ENCODE measurements at places on chromosomes 4 and X.

GRCh38 chrX:101595739-101596419 lies 21.9 kb downstream of the ARMCX6 start:
- DNase-seq = peak; percentile 25

GRCh38 chr4:122968227-122968812 lies 45.9 kb upstream of the NUDT6 start:
- DNase-seq = no peak

GRCh38 chrX:9997524-9997923 lies 30.4 kb downstream of the CLDN34 start:
- DNase-seq = no peak

DNA sequence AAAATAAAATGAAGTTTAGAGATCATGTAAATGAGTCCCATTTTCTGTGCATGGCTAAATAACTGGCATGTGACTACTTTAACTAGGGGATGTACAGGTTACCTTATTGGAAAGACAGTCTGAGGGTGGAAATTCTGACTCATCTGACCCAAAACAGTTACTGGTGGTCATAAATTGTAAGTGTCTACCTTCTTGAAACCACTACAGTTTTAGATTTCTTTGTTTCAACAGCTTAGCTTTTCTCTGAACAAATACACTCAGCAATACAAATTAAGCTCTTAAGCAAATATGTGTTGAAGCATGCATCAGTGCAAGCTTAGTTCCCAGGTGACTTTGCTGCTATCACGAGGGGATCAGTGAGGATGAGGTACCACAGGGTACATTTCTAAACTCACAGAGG lies 60.7 kb upstream of the PGM2 start:
- DNase-seq = no peak

DNA sequence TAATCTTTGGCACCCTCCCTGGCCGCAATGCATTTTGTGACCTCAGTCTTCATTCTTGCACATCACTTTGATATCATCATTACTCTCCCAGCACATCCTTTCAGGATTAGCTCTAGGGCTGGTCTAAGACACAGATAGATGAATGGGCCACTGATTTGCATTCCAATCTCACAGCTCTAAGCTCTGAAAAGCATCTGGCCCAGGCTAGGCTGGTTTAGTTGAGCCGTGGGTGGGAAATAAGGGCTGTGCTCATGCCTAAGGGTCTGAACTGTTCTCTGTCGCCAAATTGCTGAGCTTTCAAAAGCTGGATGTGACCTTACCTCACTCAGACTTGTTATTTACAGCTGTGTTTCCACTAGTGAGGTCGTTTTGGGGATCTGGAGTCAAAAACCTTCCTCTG lies 30.0 kb upstream of the SLC9A7 start:
- no peak for DNase-seq

- no peak for DNase-seq
Observed at GRCh38 chr4:146852360-146852759, 93.3 kb downstream of the TTC29 start.

DNA sequence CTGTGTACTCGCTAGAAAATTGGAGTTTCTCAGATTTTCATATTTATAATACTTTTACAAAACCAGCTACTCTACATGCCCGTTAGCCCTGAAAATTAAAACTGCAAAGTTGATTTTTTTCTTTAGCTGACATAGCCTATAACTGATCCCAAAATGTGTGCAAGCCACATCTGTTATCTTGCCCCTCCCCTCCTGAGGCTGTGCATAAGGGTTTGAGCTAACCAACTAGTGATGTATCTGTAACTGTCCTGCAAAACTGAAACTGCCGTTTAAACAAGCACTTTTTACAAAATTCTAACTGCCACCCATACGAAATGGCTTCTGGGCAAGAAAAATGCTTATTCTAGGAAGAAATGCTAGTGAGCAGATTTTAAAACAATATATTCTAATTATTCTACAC lies 59.1 kb downstream of the EDNRA start:
- no peak for DNase-seq

- no peak for DNase-seq
Observed at GRCh38 chr4:90207887-90208454, 80.8 kb downstream of the CCSER1 start.

GRCh38 chr4:173536808-173537429 lies 6.9 kb upstream of the HAND2 start:
- no peak for DNase-seq

DNA sequence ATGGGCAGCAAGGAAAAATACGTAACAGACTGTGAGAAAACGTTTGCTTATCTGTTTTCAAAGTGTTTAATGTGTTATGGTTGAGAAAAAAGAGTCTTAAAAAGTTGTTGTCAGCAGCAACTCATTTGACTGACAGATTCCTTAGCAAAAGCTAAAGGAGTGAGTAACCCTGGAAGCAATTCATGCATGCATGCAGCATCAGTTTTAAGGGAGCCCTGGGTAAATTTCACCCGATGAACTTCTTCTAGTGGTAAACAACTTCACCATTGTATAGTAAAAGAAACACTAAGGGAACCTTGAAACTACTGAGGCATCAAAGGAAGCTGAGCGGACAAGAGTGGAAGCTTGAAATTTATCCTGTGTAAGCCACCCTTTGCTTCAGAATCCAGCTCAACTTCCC lies 583.2 kb upstream of the INTU start:
- no peak for DNase-seq

GRCh38 chr4:38109370-38109769 lies 149.2 kb downstream of the PTTG2 start:
- no peak for DNase-seq

GRCh38 chrX:153973127-153974002 lies 811 bp downstream of the TMEM187 start:
- DNase-seq = no peak

DNA sequence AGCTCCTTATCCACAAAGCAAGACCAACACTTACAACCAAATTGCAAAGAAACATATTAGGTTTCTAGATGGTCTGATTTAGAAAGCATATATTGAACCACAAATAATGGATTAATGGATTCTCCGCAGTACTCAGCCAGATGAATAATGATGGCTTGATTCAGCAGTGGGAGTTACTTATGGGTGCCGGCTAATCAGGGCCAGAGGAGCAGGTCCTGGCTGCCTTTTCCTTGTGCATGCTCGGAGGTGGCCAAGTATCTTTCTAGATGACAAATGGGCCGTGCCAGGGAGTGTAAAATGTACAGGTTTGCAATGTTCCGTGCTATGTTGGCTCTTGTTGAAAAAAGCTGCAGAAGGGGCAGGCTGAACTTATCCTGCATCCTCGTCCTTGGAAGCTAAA lies 70.2 kb downstream of the VCX3A start:
- no peak for DNase-seq

GRCh38 chrX:71652405-71652804 lies 14.9 kb upstream of the LOC101059915 start:
- DNase-seq = peak; percentile 25

DNA sequence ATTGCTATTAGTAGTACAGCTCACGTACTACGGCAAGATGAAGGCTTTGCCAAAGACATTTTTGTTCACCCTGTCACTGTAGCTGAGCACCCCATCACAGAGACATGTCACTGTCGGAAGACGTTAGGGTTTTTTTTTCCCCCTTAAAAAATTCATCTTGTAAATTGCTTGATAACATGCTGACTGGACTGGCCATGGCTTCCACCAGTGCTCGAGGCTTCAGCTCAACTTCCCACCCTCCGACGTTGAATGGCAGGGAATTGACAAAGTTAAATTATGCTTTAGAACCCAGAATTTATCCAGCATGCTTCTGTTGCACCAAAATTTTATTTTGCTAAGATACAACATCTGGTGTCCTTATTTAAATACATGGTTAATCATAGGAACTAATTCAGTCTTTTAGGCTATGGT lies 707 bp upstream of the OTUD4 start:
- no peak for DNase-seq

DNA sequence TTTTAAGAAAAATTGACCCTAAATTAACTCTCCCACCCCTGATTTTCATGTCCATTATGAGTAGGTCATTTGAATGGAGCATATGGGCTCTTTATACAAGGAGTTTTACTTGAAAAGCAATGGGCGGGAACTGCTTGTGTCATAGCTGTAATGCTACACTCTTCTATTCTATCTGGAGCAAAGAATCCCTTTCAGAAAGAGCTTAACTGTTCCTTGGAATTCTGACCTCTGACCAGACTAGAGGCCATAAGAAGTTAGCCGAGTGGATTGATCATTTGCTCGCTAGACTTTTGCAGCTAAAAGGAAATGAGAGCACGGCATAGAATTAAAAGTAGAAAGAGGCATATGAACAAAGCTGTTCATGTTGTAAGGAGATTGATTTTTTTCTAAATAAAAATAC lies 79.1 kb downstream of the DOCK11 start:
- DNase-seq = no peak

DNA sequence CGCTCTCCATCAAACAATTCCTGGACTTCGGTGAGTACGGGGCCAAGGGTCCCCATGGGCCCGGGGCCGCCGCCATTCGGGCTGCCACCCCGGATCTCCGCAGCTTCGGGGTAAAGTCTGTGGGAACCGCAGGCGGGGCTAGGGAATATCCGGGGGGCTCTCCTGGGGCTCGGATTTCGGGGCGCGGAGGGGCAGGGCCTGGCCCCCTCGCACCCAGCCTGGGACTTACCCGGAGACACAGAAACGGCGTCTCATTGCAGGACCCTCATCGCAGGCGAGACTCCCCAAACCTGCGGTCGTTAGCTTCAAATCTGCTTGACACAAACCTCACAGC lies 413 bp downstream of the PDK3 start:
- no peak for DNase-seq

DNA sequence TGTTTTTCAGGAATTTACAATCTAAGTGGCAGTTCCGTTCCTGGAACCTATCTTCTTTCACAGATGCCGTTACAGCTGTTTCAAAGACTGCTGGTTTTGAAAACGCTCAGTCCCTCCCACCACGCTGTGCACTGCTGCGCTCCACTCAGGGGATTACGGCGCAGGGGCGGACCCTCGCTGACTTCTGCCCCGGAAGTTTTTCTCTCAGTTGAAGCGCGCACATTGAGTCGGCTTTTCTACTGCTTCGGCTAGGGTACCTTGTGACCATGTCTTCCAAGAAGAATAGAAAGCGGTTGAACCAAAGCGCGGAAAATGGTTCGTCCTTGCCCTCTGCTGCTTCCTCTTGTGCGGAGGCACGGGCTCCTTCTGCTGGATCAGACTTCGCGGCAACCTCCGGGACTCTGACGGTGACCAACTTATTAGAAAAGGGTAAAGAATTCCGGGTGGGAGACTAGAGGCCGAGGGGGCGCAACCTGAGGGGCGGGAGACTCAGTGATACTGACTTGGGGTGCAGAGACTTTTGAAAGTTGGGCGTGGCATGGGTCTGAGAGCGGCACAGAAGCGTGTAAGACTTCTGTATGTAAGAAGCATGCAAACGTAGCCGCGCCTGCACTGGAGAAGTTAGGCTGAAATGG lies 597 bp upstream of the NUDT6 start:
- DNase-seq = peak; percentile 71

GRCh38 chr4:8013976-8014726 lies 74.5 kb upstream of the AFAP1 start:
- DNase-seq = no peak

- DNase-seq = no peak
Observed at GRCh38 chrX:11367609-11368430, 74.6 kb downstream of the AMELX start.

- no peak for DNase-seq
Observed at GRCh38 chr4:104649631-104650030, 154.9 kb upstream of the CXXC4 start.

DNA sequence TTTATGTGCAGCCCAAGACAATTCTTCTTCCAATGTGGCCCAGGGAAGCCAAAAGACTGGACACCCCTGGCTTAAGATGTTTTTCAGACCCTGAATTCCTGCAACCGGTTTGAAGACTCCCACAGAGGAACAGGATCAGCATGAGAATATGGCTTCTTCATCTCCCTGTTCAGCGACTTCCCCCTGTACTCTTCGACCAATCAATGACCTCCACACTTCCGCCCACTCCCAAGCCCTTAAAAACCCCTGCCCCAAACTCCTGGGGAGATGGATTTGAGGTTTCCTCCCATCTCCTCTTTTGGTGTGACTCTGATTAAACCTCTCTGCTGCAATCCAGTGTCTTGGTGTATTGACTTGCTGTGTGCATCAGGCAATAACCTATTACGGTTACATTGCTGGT lies 344.4 kb downstream of the NR3C2 start:
- DNase-seq = no peak

DNA sequence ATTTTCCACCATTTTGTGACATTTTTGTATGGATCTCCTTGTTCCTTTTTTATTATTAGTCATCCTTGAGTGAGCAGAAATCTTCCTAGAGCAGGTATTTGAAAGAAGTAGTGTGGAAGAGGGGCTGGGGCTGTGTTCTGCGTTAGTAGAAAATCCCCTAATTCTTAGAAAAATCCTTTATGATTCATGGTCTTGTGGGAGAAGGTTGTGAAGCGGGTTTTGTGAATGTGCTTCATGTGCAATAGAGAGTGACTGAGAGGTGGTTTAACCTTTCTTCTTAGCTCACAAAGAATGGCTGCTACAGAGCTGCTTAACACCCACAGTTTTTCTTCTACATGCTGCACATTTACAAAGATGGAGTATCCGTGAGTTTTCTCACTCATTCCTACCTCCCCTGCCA lies 220.5 kb downstream of the IDS start:
- no peak for DNase-seq

- DNase-seq = no peak
Observed at GRCh38 chr4:121199742-121200561, 35.8 kb upstream of the TNIP3 start.

DNA sequence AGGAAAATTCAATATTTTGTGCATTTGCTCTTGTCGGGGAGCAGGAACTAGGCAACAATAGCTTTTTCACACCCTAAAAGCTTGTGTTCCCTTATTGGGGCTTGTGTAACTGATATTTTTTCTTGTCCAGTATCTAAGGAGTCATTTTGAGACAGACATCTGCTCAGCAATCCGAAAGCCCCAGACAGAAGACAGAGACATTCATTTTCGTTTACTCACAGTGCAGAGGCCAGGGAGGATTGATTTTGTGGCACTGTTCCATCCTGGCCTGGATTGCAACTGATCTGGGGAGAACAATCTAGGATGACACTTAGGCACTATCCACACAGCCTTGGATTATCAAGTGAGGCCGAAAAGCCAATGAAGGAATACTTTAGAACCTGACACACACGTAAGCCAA lies 27.4 kb upstream of the PLAC1 start:
- no peak for DNase-seq

- DNase-seq = no peak
Observed at GRCh38 chrX:52118262-52118661, 49.3 kb upstream of the MAGED4B start.

DNA sequence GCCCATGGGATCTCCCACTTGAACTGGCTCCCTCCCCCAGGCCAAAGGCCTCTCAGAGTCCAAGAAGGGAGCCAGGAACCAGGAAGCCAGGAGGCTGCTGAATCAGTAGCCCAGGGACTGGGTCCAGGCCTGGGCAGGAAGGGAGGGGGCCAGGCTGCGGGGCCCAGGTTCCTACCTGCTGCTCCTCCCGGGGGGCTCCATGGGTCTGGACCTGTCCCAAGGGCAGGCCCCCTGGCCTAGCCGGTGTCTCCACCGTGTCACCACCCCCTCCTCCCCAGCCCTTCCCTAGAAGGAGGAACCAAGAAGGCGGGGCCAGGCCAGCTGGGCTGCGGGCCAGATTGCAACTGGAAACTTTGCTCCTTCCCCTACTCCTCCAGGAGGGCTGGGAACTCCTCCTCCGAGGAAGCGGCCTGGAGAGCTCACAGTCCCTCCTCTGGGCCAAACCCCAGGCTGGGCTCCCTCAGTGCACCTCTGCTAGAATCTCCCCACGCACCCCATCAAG lies at the start of gene IQSEC2:
TSS of gene IQSEC2 (minus strand) at position 264 of the 502 bp plus-strand sequence.
- peak; percentile 57 for DNase-seq

- no peak for DNase-seq
Observed at GRCh38 chr4:105542039-105542438, 10.4 kb upstream of the ARHGEF38 start.

GRCh38 chrX:153926858-153927671 lies 1.0 kb upstream of the ARHGAP4 start:
- peak; percentile 10 for DNase-seq
